ENCODE measurements at places on chromosomes 7 and 10.
A peak's percentile ranks its signal among the peaks of the same experiment; 100 is the strongest.

DNA sequence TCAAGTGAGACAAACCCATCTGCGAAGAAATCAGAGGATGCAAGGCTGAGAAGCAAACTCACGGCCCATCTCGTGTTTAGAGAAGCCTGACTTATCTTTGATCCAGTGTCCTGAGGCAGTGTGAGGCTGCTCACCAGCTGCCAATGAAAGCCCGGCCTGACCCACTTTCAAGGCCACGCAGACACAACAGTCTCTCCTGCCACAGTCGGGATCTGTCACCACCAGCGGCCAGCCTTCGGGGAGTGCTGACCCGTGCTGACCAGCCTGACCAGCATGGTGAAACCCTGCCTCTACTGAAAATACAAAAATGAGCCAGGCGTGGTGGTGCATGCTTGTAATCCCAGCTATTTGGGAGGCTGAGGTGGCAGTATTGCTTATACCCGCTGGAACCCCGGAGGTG is 7.4 kb upstream of the DNAJB6 start:
- no peak for DNase-seq

- no peak for DNase-seq
Observed at GRCh38 chr7:50661345-50662040, 96.3 kb upstream of the DDC start.

DNA sequence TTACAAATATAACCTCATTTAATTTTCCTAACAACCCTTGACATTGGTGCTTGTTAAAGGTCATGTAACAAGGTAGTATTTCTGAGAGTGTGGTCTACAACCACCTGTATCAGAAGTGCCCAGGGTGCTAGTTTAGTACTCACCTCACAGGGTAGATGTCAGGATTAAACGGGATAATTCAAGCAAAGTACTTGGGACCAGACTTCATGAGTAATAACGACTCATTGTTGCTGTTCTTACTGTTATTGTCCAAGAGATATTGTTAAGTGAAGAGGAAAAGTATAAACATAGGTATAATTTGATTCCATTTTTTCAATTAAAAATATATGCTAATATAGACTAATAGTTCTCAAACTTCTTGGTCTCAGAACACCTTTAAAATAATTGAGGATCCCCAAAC is 179.3 kb downstream of the WNT2 start:
- DNase-seq: no peak

DNA sequence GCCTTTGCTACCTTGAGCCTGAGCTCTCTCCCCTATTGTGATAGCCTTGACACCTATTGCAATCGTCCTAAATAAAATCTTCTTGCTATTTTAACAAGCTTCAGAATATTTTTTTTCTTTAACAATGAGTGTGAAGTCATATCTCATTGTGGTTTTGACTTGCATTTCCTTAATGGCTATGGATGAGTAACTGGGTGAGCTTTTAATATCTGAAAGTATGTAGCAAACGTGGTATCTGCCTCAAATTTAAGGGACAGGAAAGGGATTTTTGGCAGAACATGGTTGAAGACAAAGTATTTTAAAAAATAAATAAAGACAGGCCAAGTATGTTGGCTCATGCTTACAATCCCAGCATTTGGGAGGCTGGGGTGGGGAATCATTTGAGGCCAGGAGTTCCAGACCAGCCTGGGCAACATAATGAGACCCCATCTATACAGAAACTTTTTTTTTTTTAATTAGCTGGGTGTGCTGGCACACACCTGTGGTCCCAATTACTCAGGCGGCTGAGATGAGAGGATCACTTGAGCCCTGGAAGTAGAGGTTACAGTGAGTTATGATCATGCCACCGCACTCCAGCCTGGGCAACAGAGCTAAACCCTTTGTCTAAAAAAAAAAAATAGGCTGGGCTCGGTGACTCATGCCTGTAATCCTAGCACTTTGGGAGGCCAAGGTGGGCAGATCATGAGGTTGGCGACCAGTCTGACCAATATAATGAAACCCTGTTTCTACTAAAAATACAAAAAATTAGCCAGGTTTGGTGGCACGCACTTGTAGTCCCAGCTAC is 319.3 kb upstream of the NRP1 start:
- DNase-seq: peak; percentile 93

DNA sequence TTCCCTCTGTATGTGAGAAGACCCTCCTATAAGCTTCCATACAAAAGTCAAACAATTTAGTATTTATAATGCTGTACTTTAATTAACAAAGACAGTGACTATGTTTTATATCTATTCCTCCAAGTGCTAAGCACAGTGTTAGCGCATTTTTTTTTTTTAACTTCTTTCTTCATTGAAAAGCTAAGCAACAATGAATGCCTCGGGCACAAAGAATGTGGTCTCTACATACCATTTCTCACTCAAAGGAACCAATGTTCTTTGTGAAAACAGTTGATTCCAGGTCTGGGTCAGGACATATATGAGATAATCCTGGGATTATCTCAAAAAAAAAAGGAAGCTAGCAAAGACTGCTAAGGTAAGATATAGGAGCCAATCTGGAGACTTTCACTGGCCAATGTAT is 26.2 kb upstream of the REEP3 start:
- DNase-seq: peak; percentile 29

GRCh38 chr7:28036696-28037095 is 143.9 kb downstream of the JAZF1 start:
- no peak for DNase-seq

GRCh38 chr7:39617005-39617404 is 6.4 kb upstream of the RALA start:
- peak; percentile 76 for DNase-seq
